ENCODE measurements at places on chromosomes 6 and 20.

DNA sequence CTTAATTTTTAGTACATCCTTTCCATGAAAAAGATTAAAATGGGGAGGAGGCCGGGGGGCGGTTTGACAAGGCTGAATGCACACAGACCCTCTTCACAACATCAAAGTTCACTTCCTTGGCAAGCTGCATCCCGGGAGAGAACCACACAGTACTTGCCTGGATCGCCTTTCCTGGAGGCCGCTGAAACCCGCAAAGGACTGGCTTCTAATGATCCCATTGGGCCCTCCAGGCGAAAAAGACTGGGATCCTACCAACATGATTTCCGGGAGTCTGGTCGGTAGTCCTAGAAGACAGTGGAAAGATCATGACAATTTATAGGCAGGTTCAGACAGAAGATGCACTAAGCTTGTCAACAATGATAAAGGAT lies 60.2 kb downstream of the RIPOR2 start:
- no peak for DNase-seq

DNA sequence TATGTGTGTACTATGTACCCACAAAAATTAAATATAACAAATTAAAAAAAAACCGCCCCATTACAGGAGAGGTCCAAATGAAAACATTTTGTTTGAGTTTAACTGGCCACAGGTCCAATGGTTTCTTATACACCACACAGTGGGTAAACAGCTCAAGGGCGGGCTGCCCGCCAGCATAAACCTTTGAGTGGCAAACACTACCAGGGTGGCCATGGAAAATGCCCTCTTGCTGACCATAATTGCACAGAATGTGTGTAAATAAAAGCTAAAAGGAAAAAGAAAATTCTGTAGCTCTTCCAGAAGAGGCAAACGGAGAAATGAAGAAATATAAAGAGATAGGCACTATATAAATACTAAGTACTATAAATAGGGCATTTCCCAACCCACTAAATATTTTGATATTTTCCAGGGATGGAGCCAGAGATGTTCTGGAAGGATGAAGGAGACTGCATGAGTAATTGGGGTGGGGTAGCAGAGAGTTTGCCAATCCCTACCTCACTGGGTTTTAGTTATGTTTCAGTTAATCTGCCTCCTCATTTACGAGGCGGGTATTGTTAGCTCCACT lies 1.1 kb upstream of the CDC5L start:
- no peak for DNase-seq

DNA sequence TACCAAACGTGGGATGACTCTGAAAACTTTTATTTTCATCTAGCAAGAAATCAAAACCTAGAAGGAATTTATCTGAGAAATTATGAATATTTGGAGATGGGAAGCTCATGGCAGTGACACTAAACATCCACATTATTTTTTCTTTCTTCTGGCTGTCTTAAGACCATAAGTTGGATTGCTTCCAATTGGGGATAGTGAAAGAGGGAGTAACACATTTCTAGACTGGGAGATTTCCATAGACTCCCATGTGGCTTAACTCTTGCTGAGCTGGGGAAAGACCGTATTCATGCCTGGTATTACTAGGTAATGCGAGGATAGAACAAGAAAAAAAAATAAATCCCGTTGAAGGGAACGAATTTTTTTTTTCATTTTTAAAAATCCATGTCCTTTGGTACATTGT lies 120.0 kb downstream of the UTRN start:
- DNase-seq, result no peak

DNA sequence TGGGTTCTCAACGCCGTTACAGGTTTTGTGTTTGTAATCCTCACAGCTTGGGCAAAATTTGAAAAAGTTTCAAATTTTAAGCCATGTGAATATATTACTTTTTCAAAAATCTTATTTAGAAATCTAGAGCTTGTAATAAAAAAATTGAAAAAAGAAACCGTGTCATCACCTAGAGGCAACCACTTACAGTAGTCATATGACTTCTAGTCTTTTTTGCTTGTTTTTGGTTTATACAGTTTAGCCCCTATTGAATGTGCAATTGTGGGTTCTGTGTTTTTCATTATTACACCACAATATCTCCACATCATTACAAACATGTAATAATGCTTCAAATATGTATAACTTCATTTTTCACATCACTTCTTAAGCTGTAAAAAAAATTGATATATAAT lies 888 bp downstream of the DYNLRB1 start:
- no peak for DNase-seq

DNA sequence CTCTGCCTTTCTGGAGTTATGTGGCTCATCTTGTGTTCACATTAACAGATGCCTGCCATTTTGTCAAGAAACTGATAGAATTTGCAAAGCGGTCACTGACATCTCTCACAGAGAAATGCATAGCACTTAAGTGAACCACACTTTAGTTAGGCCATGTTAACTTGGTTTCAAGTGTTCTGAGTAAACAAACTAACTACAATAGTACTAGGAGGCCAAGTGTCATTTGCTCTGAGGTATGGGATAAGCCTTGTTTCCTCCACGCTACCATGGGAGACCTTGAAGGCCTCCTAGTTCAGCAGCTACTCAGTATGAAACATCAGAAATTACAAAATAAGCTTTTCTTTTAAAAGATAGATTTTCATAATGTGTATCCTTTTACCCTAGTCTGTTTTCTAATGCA lies 143.5 kb upstream of the MARCKS start:
- no peak for DNase-seq

- no peak for DNase-seq
These were observed 486 bp downstream of the FKBP1A start for GRCh38 chr20:1392443-1392692.

GRCh38 chr20:13037727-13038126 lies 29.0 kb downstream of the SPTLC3 start:
- no peak for DNase-seq

- no peak for DNase-seq
These were observed 6.1 kb upstream of the HSPA1B start for GRCh38 chr6:31821301-31822035.

GRCh38 chr6:14023855-14024254 lies 93.7 kb upstream of the CD83 start:
- no peak for DNase-seq

GRCh38 chr6:85383042-85383441 lies 66.8 kb upstream of the NT5E start:
- no peak for DNase-seq

GRCh38 chr6:41634657-41635056 lies 3.6 kb upstream of the MDFI start:
- DNase-seq, result no peak

GRCh38 chr6:125981571-125982185 lies 4.7 kb upstream of the TRMT11 start:
- DNase-seq, result no peak

- DNase-seq, result no peak
These were observed 117.5 kb upstream of the ID4 start for GRCh38 chr6:19719691-19720128.

DNA sequence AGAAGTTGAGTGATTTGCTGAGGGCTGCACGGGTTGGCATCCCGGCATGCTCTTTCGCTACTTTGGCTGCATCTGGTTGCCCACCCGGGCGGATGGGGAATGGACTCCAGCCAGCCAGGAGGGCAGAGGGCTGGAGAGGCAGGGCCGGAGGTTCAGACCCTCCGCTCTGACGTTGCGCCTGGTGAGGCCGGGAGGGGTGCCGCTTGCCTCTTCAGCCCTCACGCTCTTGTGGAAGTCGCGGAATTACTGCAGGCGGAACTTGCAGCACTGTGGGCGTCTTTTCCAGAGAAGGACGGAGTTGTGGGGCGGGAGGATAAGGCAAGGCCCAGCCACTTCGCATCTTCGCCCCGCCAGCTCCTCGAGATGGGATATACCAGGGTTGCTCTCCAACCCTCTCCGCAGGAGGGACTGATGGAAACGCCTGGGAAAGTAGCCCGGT lies 656 bp downstream of the RTEL1 start:
- DNase-seq, result no peak

GRCh38 chr20:58512808-58513552 lies 2.2 kb downstream of the APCDD1L start:
- no peak for DNase-seq

GRCh38 chr6:113120224-113120581 lies 736.9 kb upstream of the MARCKS start:
- no peak for DNase-seq

- DNase-seq, result no peak
These were observed 183.2 kb upstream of the TCF21 start for GRCh38 chr6:133705731-133706130.

GRCh38 chr20:57995381-57995977 lies 233.0 kb downstream of the ANKRD60 start:
- no peak for DNase-seq

DNA sequence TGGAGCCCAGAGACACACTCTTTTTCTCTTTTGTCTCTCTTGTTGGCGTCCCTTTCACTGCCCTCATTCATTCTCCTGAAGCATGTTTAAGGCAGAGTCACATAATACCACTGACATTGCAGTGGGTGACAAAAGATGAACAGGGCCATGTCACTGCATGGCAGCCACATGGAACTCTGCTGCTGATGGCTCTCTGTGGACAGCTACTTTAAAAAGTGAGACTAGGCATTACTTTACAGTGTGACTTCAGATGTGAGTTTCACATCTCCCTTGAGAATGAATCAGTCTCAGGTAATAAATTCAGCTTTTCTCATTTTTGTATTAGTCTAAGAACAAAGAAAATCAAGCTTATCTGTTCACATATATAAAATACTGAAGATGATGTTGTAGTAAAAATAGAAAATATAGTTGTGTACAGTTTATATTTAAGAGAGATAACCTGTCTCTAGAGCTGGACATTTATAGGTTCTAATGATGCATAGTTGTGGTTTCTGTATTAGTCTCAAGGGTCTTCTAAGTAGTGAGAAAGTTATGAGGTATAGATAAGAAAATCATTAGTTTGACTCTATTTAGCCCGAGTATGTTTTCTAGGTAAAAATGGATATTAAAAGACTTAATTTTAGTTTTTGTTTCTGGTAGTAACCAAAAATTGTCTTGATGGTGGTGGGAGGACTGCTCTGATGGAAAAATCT lies 6.1 kb downstream of the MRS2 start:
- no peak for DNase-seq

DNA sequence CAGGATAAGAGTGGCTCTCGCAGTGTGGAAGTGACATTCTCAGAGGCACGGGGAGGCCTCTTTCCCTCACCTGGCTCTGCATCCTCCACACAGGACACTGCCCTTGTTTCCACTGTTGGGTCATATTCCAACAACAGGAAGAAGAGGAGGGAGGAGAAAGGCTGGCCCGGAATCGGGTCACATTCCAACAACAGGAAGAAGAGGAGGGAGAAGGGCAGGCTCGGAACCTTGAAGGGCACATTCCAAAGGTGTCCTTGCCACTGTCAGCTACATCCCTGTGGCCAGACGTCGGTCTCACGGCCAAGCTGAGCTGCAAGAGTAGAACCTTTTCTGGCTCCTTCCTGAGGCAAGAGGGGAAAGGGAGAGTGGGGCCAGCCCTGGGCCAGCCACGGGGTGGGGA lies 25.4 kb downstream of the CHRNA4 start:
- DNase-seq, result no peak

DNA sequence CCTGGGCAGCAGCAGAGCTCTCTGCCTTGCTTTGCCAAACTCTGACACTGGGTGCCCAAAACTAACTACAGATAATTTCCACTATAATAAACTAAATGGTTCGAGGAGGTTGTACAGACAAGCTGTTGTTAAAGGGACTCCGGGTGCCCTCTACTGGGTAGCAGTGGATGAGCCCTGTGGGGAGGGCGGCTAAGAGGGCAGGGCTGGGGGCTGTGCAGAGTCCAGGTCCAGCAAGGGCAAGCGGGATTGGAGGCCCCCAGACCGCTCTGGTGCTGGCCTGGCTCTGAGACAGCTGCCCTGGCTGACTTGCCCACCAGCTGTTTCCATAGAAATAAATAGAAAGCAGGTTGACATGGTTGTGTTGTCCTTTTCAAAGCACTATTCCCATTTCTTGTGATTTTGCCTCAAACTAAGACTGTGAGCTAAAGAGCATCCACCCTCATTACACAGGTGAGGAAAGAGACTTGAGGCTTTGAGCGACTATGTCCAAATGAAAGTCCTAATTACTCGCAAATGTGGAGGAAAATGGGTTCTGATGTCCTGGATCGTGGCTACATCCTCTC lies 167.6 kb upstream of the CST7 start:
- DNase-seq, result no peak

- DNase-seq, result no peak
These were observed 31.1 kb downstream of the TM9SF4 start for GRCh38 chr20:32140603-32141002.

DNA sequence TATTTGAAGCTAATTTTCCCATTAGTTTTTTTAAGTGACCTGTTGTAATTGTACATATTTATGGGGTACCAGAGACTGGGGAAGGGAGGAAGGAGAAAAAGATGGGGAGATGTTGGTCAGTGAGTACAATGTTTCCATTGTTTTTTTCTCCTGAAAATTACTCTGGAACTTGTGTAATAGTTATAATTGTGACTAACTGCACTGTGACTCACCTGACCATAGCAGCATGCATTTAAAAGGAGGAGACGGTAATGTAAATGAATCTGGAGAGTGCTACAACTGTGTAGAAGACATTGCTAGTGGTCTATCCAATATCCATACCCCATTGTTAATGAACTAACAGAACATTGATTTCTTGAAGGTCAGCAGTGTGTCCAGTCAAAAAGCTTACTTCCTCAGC lies 133.4 kb downstream of the RFPL4B start:
- DNase-seq, result no peak

Measured in stimulated activated CD8-positive, alpha-beta memory T cell treated with anti-CD3 and anti-CD28 coated beads, Interleukin-15, amount 100 ng/mL, for 4 hours (primary cell).